ENCODE measurements at places on chromosomes 3 and 15. TPM values are rescaled to one million over a fixed set of nuclear protein-coding genes. Genes with fewer than 3 reads are reported as not detected.

Gene ZMYND10
- 1.1 TPM for total RNA-seq

Gene MESP2
- 0.36 TPM for total RNA-seq

Gene UROC1
- total RNA-seq, result 0.15 TPM

DNA sequence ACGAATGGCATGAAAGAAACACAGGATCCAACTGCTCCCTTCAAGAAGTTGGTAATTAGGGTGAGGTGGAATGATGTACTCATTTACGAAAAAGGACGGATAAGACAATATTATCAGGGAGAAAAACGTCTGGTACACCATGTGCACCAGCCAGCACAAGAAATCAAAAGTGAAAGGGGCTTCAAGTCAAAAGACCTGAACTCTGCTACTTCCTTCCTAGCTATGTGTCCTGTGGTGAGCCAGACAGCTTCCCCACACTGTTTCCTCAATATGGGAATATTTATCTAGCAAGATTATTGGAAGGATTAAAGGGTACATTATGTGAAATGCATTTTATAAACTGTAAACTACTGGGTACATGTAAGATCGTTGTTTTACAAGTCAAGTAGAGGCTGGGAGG lies 33.9 kb downstream of the RAB27A start:
- DNase-seq, result no peak

GRCh38 chr3:48429960-48430707 lies at the start of gene PLXNB1:
TSS of gene PLXNB1 (minus strand) at chr3:48430086. CDS start at chr3:48424611, 5,475 bp downstream.
- no peak for DNase-seq

Gene KNG1
- total RNA-seq, result not detected
